Endodermal cell (in vitro differentiated cells): ENCODE measurements at places on chromosomes 1 and 21.

DNA sequence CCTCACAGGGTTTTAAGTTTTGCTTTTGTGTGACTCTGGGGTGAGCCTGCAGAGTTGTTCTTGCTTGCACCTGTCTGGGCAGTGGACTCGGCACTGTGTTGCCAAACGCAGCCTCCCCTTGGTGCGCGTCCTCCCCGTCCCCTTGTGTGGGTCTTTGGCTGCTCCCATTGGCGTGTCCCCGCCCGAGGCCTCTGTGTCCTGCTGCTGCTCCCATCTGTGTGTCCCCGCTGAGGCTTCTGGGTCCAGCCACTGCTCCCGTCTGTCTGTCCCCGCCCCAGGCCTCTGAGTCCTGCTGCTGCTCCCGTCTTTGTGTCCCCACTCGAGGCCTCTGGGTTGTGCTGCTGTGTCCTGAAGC lies 62.8 kb downstream of the PCNT start:
- no peak for DNase-seq

DNA sequence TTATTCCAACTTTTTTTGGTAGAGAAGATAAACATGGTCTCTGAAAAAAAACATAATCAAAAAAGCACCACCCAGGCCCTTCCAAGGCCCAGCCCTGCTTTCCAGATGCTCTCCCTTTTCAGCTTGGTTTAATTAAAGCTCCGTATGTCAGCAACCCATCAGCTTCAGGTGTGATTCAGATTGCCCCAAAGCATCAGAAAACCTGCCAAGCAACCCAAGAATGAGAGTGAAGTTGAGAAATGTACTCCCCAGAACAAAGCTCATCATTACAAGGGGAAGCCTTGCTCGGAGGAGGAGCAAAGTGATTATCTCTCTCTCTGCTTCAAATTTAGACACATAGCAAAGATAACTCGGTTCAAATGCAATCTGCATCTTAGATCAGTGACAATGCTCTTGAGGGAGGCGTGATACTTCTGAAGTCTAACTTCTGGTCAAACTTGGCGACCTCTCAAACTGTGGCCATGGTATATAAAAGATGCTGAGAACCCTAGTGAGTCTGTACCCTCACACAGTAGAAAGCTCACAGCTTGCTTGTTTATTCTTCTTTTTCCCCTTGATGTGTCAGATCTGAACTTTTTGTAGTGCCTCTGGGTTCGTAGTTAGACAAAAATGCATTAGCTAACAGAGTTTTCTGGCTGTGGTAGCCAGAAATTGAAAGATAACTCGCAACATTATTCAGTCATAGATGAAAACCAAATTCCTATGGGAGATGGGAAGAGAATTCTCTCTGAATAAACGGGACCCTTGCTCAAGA lies 63.3 kb upstream of the ZC3H11B start:
- no peak for DNase-seq

DNA sequence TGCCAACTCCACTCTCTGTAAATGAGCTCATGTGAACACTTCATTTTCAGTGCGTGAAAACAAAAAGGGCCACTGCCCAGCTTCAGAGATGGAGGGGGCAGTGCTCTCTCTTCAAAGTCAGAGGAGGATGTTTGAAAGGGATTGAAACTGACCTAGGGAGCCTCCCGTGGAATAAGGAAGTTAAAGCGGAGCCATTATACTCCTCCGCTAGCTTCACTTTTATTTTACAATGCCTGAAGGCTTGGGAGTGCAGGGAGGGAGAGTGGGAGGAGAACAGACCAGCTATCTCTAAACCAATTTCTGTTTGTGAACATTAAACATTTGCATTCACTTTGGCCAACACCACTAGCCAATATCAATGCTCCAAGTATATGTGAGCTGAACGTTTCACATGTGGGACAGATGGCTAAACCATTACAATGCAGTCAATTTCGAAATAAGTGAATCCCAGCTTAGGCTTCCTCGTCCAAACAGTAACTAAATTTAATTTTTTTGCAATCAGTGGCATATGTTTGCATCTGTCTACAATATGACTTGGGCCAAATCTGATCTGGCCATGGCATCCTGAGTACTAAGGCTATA lies 126.9 kb downstream of the ESRRG start:
- DNase-seq, result no peak

- DNase-seq, result no peak
Observed at GRCh38 chr1:30919025-30919881, 10.7 kb upstream of the SDC3 start.

DNA sequence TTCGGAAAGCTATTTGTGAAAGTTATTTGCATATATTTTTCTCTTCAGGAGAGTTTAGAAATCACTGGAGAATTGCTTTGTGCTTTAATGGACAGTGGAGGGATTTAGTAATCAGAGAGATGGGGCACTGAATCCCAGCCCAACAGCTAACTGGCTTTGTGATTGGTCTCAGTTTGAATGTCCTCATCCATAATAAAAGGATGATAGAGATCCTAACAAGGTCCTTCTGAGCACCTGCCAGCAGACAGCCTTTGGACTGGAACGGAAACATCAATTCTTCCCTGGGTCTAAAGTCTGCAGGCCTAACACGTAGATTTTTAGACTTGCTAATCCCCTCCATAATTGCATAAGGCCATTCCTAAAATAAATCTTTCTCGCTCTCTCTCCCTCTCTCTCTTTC lies 112.0 kb upstream of the ADAMTS5 start:
- no peak for DNase-seq

GRCh38 chr1:82401116-82401515 lies 600.4 kb downstream of the ADGRL2 start:
- no peak for DNase-seq

GRCh38 chr1:215833941-215834729 lies 267.0 kb downstream of the KCTD3 start:
- DNase-seq, result no peak
